A172 (cell line): ENCODE measurements at places on chromosomes 4 and X. TPM values are rescaled to one million over a fixed set of nuclear protein-coding genes. Genes with fewer than 3 reads are reported as not detected.

Gene DOK7
- total RNA-seq = 17.9 and 21.4 TPM in 2 replicates

Gene SHROOM3
- total RNA-seq = 13.2 and 19.0 TPM in 2 replicates

Gene PNMA6F
- total RNA-seq = not detected in 2 replicates

DNA sequence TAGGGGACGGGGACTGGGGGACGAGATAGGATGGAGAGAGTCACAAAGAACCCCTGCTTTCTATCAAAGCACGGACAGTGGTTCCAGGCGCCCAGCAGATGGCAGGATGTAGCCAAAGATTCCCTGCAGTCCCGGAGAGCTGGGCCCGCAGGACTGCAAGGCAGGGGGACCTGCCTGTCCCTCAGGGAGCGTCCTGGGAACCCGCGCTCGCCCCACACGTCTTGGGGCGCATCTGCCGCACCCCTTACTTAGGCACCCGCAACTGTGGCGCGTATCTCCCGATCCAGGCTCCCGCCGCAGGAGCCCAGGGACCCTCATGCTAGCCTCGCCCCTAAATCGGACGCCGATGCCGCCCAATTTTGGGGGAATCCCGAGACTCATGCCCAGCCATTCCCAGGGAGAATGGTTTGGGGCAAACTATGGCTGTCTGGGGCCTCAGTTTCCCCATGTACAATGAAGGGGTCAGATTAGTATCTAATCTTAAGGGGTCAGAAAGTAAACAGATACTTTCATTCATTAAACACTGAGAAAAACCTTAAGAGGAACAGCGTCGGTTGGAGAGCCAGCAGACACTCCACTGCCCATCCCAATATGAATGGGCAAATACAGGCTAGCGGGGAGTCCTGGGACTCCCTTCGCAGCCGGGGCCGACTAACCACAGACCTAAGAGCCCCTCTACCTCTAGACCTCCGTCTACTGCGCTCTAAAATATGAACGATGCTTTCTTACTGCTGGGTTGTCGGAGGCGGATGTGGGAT lies 581 bp upstream of the STK32B start:
- DNase-seq = peak; percentile 67

GRCh38 chr4:17546678-17547077 lies 30.3 kb upstream of the LAP3 start:
- no peak for DNase-seq

DNA sequence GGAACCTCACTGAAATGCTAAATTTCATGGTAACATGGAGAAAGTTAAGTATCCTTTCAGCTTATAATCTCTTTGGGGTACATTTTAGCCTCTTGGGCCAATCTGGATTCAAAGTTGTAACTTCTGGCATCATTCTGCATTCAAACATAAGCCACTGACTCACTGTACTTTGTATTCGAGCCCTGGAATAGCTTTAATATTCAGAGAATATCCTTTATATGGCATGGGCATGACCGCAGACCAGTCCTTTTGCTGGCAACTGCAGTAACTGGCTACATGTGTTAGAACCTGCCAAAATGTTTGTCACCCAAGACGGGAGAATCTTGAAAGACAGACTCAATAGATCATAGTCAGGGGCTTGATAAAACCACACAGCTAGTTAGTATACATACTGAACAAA lies 3.3 kb downstream of the GASK1B start:
- DNase-seq = no peak

DNA sequence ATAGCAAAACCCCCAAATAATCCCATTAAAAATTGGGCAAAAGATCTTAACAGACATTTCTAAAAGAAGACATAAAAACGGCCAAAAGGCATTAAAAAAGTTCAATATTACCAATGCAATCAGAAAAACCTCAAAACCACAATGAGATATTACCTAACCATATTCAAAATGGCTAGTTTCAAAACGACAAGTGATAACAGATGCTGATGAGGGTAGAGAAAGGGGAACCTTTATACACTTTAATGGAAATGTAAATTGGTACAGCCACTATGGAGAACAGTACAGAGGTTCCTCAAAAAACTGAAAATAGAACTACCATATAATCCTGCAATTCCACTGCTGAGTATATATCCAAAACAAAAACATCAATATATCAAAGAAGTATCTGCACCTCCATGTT lies 6.2 kb downstream of the AADAT start:
- no peak for DNase-seq

- peak; percentile 1 for DNase-seq
Measured at GRCh38 chrX:53356186-53356585, 66.3 kb downstream of the SMC1A start.

GRCh38 chr4:34950926-34951325 lies 1293.4 kb downstream of the ARAP2 start:
- no peak for DNase-seq

DNA sequence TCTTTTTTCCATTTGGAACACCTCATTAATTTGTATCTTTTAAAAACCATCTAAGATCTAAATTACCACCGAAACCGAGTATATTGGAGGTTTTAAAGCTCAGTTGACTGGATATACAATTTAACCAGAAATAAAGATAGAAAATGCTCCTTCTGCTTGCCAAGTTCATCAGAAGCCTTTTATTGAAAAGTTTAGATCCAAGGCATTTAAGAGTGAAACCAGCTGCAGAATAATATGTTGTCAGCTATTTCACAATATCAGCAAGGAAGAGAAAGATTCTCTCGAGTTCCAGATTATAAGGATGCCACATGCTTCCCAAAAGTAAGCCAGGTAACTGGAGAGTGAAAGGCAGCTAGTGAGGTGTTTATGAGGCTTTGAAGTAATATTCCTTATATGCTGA lies 217.4 kb downstream of the DCTD start:
- DNase-seq = no peak

DNA sequence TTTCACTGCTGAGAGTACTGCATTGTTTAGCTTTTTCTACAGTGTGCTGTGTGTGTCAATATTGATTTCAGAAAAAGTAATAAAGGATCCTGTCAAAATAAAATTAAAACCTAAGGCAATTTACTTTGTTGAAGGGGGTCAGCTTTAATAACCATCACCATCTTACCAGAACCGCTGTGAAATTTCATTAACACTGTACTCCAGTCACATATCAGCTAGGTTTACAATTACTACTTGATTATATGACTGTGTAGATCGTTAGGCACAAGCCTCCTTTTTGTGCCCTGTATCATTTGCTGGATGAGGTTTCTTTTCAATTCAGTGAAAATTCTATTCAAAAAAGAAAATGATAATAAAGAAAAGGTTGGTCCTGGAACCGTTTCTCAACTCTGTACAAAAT lies 917.2 kb downstream of the CENPC start:
- DNase-seq = no peak
